ENCODE measurements at places on chromosomes 7 and 10. TPM values are rescaled to one million over a fixed set of nuclear protein-coding genes. Genes with fewer than 3 reads are reported as not detected.

DNA sequence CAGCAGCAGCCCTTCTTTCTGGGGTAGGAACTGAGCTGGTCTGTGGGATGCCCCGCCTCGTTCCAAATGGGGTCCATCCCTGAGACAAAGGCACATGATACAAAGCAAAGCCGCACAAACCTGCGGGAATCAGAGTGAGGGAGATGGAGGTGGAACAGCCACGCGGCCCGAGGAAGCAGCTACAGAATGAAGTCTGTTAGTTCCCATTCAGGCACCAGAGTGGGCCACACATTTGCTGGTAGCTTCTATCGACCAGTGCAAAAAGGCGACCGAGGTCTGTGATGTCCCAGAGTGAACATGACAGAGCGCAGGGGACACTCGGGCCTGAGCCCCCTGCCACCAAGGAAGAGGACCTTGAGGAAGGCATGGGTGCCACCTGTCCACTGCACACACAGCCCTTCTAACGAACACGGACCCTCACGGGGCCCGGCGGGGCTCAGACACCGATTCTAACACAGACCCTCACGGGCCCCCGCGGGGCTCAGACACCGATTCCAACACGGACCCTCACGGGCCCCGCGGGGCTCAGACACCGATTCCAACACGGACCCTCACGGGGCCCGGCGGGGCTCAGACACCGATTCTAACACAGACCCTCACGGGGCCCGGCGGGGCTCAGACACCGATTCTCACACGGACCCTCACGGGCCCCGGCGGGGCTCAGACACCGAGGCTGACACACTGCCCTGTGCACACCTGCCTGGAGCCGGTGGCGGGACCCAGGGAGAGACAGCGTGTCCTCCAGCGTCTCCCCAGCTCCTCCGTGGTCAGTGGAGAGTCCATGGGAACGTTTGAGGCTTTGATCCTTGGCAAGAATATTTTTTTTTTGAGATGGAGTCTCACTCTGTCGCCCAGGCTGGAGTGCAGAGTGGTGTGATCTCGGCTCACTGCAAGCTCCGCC lies 32.8 kb upstream of the FAM20C start:
- DNase-seq: no peak

DNA sequence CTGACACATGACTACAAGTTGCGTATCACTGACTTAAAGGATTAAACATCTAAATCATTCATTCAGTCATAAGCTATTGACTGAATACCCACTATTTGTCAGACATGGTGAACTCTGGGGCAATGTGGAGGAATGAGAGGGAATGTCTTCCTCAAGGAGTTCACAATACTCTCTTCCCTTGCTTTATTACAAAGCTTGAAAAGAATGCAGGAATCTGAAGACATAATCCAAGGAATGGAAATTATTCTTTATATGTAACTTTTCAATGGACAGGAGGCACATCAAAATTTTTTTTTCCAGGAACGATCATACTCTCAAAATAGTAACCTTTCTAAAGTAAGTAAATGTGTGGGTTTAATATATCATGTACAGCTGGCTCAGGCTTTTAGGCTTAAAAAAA lies 111.9 kb downstream of the ATXN7L1 start:
- DNase-seq: no peak

GRCh38 chr10:34641913-34642558 lies 173.1 kb downstream of the PARD3 start:
- DNase-seq: no peak

GRCh38 chr7:147903536-147904218 lies 686.9 kb upstream of the C7orf33 start:
- no peak for DNase-seq

ABCA13 gene
- 10.6 TPM for total RNA-seq

HOXA6 gene
- 1.1 TPM for total RNA-seq

C7orf33 gene
- total RNA-seq: not detected

MARCHF5 gene
- total RNA-seq: 24.2 TPM

All from thyroid gland (tissue), 4 donors.